ENCODE measurements at places on chromosomes 4 and X.

DNA sequence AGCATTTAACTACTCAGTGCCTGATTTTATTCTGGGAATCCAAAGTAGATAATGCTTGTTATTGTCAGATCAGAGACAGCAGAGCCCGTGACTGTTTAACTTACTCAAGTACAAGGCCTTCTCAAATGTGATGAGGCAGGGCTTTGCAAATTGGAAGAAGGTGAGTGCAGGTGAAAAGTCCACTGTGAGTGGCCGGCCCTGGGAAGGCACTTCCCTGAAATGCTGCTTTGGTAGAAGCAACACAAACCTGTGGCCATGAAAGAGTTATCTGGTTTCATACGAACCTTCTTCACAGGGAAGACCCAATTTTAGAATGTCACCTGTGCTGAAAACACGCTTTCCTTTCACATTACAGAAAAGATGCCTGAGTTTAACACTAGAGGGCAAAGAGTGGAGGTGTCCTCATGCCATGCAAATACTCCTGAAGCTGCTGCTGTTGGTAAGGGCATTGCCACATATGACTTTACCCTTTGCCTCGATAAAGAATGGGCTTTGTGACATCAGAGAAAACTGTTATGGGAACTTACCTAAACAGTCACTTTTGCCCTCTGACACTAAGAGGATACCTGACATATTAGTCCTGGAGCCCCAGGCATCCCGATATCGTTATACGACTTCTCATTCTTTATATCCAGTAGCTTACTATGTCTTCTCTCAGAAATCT, 8.0 kb downstream of the PPARGC1A start:
- DNase-seq = no peak

- no peak for DNase-seq
Measured at GRCh38 chr4:55546506-55546755, 278 bp downstream of the CLOCK start.

DNA sequence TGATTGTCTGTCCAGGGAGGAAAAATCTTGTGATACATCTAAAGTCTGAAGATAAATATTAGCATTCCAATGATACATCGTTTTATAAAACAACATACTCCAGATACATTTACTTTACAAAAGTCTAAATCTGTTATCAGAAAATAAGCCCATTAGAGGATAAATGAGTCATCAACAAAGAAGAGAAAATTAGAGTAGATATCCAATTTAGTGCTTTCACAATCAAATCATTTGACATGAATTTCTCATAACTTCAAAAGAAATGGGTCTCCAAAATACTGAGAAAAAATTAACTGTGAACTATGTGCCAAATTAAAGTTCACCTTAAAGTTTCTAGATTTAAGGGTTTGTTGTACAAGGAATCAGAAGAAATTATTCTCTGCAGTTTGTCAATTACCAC, 213.8 kb downstream of the ANK2 start:
- DNase-seq = no peak

DNA sequence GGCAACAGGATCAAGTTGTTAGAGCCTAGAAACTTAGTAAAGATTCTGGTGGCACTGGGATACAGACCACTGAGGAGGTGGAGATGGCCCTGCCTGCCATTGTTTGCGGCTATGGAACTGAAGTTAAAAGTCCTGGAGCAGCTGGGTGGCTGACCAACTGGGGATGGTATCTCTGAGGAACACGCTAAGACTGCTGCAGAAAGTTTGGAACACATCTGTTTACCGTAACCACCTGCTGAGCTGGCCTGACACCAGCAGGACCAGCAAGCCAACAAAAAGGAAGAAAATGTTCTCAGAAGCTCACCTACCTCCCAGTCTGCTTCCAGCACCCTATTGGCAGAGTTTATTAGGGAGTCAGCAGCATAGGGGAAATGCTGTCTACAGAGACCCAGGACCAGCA, 17.4 kb upstream of the PACRGL start:
- DNase-seq = no peak

GRCh38 chr4:81808011-81808672, 336.4 kb upstream of the RASGEF1B start:
- DNase-seq = no peak

GRCh38 chr4:13627178-13627605, 333 bp downstream of the BOD1L1 start:
- no peak for DNase-seq

- DNase-seq = no peak
Measured at GRCh38 chr4:38236003-38236402, 275.8 kb downstream of the PTTG2 start.

DNA sequence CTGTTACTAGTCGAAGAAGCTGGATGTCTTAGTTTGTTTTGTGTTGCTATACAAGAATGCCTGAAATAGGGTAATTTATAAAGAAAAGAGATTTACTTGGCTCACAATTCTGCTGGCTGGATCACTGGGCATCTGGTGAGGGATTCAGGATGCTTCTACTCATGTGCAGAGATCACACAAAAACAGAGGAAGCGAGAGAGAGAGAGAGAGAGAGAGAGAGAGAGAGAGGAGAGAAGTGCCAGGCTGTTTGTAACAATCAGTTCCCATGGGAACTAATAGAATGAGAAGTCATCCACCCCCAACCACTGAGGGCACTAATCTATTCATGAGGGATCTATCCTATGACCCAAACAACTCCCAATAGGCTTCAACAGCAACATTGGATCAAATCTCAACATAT, 66.2 kb upstream of the FAM9A start:
- DNase-seq = no peak

- no peak for DNase-seq
Measured at GRCh38 chr4:186061921-186062320, 7.0 kb upstream of the TLR3 start.

GRCh38 chrX:68415316-68415715, 18.0 kb downstream of the OPHN1 start:
- no peak for DNase-seq

GRCh38 chr4:19047279-19047880, 1025.8 kb upstream of the LCORL start:
- no peak for DNase-seq

DNA sequence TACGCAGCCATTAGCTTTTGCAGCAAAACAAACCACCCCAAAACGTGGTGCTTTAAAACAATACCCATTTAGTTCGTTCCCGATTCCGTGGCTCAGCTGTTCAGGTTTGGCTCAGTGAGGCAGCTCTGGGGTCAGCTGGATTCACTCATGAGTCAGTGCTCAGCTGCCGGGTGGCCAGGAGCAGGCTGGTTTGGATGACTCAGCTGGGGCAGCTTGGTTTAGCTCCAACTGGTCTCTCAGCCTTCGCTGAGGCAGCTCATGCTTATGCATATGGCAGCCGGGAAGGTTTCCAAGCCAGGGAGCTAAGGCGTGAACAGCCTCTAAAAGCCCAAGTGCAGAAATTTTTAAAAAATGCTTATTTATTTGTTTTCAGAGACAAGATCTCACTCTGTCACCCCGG, 13.3 kb upstream of the CD99 start:
- no peak for DNase-seq

GRCh38 chr4:150970685-150971151, 44.4 kb downstream of the LRBA start:
- DNase-seq = no peak

DNA sequence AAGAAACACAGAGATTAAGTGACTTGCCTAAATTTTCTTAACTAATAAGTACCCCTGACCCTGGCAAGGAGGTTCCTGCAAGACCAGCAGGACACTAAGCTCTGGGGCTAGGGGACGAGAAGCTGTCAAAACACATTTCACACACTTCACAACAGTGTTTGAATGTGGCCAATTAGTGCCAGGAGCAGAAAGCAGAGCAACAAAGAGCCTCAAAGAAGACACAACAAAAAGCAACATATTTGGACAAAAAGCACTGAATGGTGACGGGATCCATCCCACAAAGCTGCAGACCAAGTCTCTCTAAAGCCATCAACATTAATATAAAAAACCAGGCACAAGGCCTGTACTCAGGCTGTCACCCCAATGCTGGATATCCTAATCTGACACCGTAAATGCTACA, 361.9 kb upstream of the RASGEF1B start:
- DNase-seq = no peak

DNA sequence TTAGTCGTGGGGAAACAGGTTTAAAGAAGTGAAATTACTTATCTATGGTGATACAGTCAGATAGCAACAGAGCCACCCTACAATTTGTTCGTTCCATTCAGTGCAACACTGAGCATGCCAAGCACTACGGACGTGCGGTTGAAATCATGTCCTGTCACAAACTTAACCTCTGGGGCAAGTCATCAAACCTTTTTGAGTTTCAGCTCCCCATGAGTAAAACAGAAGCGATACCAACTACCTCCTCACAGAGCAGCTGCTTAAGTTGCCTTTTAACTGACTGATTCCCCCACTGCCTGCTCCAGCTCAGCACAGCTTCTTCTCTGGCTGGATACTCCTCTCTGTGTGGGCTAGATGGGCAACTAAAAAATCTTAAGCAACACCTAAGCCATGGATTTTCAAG, 36.0 kb downstream of the LHFPL1 start:
- no peak for DNase-seq

DNA sequence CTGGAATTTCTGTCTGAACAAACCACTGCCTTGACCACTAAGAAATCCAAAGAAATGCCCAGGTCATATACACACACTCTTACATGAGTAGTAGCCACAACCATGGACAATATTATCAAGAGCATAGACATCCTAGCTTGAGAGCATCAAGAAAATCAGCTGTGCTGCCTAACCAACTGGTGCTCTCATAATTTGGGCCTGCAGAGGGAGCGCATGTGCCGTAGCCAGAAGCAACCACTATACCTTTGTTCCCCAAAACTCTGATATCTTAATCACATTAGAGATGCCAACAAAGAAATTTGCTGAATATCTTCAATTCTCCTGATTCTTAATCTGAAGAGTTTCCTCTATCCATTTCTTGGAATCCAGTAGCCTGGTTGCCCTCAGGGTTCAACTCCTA, 163.6 kb downstream of the ZNF674 start:
- DNase-seq = no peak

- DNase-seq = no peak
Measured at GRCh38 chr4:69875576-69875975, 15.6 kb upstream of the SULT1E1 start.

Measured in effector memory CD4-positive, alpha-beta T cell (primary cell).